ENCODE measurements at places on chromosomes 2 and 18.

- DNase-seq = no peak
Observed at GRCh38 chr2:182792441-182792840, 74.0 kb downstream of the FRZB start.

GRCh38 chr2:224040753-224041152, 1.7 kb upstream of the SERPINE2 start:
- DNase-seq = no peak

- no peak for DNase-seq
Observed at GRCh38 chr2:239002591-239002953, 154.7 kb downstream of the TWIST2 start.

GRCh38 chr2:159562248-159562647, 54.1 kb downstream of the BAZ2B start:
- no peak for DNase-seq

DNA sequence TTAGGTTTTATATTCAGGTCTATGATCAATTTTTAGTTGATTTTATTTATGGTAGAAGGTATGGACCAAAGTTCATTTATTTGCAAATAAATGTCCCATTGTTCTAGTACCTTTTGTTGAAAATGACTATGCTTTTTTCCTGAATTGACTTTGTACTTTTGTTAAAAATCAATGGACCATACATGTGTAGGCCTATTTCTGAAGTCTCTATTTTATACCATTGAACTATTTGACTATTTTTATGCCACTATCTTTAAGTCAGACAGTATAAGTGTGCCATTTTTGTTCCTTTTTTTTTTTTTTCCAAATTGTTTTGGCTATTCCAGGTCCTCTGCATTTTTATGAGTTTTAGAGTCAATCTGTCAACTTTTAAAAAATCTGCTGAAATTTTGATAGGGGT, 73.6 kb upstream of the UGP2 start:
- DNase-seq = no peak

- DNase-seq = no peak
Observed at GRCh38 chr2:64941801-64942200, 47.4 kb upstream of the SLC1A4 start.

DNA sequence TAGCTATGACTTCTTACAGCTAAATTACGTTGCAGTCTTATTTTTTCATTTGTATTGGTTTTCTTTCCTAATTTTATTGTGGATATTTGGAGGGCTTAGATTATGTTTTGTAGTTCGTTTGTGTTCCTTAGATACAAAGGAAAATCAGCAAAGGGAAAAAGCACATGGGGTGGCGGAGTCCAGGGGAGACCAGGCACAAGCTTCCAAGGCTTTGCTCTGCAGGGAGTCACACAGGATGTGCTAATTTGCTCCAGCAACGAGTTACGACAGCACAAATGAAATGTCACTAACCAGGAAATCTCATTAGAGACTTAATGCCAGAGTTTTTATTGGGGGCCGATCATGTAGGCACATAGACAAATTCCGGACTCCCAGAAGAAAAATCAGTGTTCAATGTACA, 60.5 kb upstream of the CABYR start:
- no peak for DNase-seq

DNA sequence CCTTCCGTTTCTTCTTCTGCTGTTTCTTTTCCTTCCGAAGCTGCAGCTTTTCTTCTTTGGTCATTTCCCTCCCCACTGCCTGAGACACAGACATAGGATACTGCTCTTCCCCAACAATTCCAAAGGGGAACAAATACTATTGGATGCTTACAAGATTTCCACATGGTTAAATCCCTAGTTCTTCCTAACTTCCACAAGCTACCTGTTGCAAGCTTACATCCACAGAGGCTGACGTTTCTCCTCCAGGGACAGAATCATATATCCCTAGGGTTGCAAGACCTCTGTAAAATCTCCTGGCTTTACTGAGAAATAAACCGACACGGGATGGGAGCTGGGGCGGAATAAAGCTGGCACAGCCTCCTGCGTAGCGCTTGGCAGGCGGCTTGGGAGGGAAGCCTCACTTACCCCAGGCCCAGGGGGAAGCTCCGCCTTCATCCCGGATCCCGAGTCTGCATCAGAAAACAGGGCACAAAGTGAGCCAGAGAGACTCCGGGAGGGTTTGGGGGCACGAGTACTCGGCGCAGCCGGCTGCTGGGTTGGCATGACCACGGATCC, 590 bp downstream of the EIF2B4 start:
- no peak for DNase-seq

- DNase-seq = no peak
Observed at GRCh38 chr2:112957511-112957910, 20.3 kb upstream of the IL36G start.

GRCh38 chr2:105406221-105406620, 7.4 kb upstream of the FHL2 start:
- no peak for DNase-seq

DNA sequence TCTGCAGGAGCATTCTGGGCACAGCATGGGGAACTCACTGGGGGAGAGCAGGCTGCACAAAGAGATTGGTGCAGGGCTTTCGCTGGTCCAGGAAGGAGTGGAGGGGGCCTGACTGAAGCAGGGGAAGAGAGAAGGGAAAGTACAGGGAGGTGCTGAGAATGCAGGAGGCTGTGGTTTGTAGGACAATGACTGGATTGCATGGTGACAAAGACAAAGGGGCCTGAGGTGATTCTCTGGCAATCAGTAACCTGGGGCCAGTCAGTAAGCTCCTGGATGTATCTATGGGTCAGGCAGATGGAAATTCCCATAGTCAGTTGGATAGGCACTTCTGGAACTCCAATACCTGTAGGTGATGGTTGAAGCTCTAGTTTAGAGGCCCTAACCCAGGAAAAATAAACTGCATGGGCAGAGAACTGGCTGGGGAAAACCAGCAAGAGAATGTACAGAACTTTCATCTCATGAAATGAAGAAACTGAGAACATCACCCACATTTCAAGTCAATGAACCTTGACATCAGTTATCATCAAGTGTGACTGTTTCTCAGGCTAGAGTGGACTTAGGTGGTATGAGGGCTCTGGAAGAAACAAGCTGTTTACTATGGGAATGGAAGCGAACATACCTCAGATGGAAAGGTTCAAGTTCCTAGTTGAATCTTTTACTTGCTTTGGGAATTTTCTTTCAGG, 193.2 kb downstream of the TPGS2 start:
- DNase-seq = no peak

DNA sequence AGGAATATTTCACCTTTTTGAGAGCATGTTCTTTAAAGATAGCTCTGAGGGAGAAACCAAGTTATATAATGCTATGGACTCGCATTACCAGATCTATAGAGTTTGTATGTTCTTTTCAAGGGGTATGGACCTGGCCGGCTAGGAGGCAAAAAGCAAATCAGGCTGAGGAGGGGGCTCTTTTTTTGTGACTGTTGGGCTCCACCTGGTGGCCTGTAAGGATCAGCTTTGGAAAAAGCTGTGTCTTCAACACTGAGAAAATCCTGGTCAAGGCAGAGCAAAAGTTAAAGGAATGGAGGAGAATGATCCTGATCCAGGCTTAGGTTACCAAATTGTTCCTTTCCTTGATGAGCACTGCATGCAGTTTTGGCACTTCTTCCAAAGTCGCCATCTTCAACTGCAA, 180.5 kb downstream of the DIS3L2 start:
- DNase-seq = no peak

DNA sequence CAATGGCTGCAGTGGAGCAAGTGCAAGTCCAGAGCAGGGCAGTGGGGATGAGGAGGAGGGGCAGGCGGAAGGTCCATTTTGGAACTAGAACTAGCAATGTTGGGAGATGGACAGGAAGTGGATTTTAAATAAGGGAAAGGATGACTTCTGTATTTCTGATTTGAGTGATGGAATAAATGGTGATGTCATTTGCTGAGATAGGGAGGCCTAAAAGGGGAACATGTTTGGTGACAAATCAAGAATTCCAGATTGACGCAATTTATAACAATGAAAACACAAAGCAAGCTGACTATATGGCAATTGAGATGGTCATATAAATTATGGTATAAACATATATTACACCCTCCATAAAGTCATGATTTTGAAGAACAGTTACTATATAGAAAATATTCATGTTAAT, 209.3 kb downstream of the SS18 start:
- DNase-seq = no peak

DNA sequence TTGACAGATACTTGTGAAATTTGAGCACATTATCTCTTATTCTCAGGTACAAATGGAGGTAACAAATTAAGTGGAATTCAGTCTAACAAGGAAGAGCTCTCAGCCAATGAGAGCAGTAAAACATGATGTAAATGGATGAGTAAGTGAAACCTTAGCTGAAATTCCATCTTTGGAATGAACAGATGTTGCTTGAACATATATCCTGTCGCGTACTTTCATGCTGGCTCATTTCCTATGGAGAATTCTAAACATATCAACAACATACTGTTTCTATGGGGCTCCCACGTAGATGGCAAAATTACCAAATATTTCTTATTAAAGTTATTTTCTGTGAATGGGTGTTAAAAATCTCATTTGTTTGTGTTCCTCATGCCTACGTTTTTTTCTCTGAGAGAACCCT, 256.3 kb upstream of the LINC00305 start:
- DNase-seq = no peak
